NCI-H226 (cell line): ENCODE measurements at places on chromosomes 4 and X.

GRCh38 chr4:134622199-134622598 is 420.6 kb upstream of the PABPC4L start:
- DNase-seq: no peak

DNA sequence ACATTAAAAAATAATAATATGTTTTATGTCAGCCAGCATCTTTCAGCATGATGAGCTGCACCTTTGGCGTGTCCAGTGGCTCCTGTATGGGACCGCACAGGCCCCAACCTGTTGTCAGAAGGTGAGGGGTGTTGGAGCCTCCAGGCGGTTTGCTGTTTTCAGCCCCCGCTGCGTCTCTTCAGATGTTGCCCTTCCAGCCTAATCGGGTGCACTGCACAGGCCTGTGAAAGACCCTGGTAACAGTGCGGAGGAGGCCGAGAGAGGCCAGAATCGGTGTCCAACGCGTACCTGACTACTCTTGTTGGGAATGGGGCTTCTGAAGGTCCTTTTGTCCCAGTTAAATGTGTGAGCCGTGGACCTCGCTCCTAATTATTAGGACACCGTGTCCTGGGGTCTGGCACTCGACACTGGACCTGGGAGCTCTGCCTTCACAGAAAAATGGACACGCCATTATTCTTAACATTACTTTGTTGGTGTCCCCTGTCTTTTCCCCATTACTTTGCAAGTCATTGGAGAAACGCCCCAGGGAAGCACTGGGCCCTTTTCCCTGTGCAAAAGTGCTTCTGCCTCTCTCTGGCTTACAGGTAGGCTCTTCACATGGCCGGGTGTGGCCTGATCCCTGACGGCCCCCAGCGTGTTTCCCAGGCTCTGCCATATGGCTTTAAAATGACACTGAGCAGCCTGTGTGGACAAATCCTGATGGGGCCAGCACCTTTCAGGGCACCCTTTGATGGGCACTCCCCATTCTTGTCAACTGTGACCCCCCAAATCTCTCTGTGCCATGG is 51.2 kb downstream of the TBC1D14 start:
- DNase-seq: no peak

- no peak for DNase-seq
Observed at GRCh38 chr4:53508446-53508845, 82.8 kb downstream of the LNX1 start.

- DNase-seq: no peak
Observed at GRCh38 chr4:64388252-64388651, 21.0 kb downstream of the TECRL start.

- no peak for DNase-seq
Observed at GRCh38 chr4:52999626-53000025, 137.5 kb downstream of the RASL11B start.

DNA sequence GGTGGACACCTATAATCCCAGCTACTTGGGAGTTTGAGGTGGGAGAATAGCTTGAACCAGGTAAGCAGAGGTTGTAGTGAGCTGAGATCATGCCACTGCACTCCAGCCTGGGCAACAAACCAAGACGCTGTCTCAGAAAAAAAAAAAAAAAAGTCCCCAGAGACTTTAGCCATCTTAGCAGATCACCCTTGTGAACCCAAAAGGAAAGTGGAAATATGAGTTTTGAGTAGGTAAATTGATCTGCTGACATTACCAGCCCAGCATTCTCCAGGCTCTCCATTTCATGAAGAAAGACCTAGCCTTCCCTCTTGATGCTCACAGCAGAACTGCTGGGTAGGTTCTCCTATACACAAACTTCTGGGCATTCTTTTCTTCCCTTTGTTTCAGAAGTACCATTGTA is 24.5 kb upstream of the HNRNPD start:
- no peak for DNase-seq

DNA sequence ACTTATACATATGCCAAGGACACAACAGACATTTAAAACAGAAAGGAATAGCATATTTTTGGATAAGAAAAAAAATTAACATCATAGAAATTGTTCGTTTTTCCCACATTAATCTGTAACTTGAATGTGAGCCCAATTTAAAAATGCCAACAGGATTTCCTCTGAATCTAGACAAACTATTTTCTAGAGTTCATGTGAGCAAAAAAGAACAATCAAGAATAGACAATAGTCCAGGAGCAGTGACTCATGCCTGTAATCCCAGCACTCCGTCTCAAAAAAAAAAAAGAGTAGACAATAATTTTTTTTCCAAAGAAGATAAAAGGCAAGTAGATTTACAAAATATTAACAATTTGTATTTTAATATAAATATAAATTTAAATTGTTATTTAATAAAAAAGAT is 73.7 kb upstream of the DUSP21 start:
- no peak for DNase-seq

DNA sequence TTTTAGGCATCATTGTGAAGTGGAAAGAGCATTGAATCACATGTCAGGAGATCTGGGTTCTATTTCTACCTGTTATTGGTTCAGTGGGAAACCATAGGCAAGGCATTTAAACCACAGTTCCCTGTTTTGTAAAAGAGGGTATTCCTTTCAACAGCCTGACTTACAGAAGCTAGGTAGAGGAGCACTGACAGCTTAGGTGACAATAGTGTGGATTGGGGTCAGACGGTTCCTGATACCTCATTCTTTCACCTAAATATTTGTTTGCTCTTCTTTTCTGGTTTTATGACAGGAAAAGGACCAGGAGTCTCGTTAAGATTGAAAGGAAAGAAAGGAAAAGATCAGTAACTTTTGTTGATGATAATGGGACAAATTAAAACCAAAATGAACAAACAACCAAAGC is 15.9 kb upstream of the PDLIM5 start:
- no peak for DNase-seq

- no peak for DNase-seq
Observed at GRCh38 chr4:36304138-36304681, 22.8 kb downstream of the DTHD1 start.

GRCh38 chrX:79235899-79236298 is 91.4 kb downstream of the GPR174 start:
- DNase-seq: no peak

DNA sequence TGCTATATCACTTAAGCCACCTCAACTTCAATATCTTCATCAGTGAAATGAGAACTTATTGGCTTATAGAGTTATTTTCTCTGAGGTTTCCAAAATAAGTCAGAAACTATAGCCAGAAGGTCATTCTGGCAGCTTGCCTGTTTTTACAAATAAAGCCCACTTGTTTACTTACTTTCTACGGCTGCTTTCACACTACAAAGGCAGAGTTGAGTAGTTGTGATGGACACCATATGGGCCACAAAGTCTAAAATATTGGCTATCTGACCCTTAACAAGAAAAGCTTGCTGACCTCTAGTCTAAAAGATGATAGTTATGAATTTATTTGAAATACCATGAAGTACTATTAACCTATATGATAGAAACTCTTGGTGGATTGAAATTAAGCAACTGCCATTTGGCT is 67.3 kb upstream of the ATOH1 start:
- DNase-seq: no peak

DNA sequence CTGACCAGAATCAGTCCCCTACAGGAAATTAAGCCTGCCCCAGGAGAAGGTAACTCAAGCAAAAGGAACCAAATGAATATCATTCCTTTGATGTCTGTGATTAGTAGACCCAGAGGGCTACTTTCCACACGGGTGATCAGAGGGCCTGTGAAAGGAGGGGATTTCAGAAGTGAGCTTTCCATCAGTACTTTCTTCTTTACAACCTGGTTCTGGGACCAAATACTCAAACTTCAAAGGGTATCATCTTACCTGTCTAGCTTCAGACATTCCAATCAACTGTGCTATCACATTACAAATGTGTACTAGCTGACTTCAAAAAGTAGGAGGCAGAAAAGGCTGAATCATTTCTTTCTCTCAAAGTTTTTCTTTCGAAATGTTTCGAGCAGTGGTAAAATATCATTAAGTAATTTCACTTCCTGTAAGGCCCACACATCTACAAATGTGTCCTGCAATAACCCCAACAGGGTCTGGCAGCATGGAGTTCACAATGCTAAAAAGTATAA is 23.9 kb downstream of the ACSL4 start:
- peak; percentile 54 for DNase-seq

DNA sequence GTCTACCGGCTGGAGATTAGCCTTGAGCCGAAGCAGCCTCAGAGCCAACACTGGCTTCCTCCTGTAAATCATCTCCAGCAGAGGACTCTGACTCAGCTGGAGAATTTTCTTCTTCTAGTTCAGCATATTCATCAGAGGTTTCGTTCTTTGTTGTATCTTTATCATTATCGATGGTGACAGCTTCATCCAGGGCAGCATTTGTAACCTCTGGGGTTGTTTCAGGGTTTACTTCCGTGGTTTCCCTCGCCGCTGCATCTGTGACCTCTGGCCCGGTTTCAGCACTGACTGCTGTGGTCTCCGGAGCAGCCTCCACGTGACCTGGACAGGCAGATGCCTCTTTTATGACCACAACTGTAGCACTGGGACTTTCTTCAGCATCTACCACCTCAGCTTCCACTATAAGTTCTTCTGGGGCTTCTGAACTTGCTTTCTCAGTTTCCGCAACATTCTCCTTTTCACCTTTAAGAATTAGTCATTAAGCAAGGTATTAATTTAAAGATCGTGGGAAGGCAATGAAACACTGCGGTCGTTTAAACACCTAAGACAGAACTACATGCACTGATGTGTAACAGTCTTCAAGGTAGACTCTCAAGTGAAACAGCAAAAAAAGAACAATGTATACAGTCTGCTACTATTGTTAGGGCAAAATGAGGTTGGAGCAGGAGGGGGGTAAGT is 13.3 kb downstream of the MGARP start:
- DNase-seq: peak; percentile 36

DNA sequence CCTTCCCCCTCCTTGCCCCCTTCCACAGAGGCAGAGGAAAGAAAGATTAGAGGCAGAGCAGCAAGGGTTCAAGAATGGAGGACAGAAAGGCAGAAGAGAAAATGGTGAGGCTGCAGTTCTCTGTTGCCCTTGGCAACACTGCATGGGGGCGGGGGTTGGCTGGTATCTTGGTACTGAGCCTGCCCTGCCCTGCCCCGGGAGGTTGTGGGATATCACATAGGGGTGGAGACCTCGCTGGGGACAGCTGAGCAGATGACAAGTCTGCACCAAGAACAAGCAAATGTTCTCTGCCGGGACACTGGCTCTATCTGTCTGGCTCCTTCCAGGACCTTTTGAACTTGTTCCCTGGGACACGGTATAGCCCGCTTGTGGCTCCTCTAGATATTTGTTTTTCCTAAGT is 39.8 kb downstream of the NHS start:
- no peak for DNase-seq

GRCh38 chr4:182874304-182874751 is 42.9 kb downstream of the DCTD start:
- DNase-seq: no peak

- DNase-seq: no peak
Observed at GRCh38 chr4:25330905-25331808, 18.6 kb downstream of the ZCCHC4 start.

DNA sequence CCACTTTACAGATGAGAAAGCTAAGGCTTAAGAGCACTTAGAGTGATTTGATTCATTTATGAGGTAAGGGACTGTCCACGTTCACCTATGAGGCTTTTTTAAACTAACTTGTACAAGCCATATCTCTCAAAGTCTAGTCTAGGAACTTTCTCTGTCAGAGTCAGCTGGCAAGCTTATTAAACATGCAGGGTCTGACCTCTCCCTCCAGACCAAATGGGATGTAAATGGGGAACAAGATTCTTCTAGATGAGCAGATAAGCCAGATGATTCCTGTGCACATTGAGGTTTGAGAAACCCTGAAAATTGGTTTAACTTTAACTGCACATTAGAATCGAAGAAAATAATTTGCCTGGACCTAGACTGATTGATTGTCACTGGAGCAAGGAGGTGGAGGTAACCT is 160.0 kb upstream of the SPRY1 start:
- no peak for DNase-seq

DNA sequence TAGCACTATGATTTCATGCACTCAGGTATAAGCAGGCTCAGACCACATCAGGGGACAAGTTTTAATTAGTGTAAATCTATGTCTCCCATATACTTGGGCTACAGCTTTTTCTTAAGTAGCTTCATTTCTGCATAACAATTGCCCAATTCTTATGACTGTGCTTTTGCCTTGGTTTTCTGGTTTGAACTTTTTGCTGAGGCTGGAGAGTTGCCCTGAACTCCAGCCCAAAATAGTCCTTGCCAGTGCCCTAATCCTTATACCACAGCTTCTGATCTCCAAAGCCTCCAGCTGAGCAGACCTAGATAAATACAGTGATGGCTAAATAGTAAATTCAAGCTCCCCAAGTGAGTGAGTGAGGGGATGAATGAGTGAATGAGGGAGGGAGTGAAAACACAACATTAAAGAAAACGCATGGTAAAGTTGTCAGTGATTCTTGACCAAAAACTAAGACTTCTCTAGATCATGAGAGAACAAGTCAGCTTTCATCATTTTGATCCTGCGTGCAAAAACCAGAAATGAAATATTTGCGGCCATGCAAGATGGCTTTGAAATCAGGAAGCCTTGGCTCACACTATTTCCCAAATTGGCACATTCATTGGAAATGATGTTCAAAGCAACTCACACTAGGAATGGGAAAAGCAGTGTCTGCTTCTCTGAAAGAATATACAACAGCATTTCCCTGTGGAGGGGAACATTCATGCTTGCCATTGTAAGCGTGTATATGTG is 437.1 kb upstream of the CTSO start:
- DNase-seq: no peak

- DNase-seq: no peak
Observed at GRCh38 chr4:172858731-172859230, 309.8 kb upstream of the GALNT7 start.

- DNase-seq: no peak
Observed at GRCh38 chr4:17966312-17966711, 55.2 kb downstream of the LCORL start.

- no peak for DNase-seq
Observed at GRCh38 chr4:69092980-69093568, 3.2 kb upstream of the UGT2B7 start.

- DNase-seq: no peak
Observed at GRCh38 chrX:15696516-15696915, 31.9 kb upstream of the CLTRN start.

GRCh38 chr4:77036206-77036605 is 39.6 kb downstream of the CCNI start:
- no peak for DNase-seq

DNA sequence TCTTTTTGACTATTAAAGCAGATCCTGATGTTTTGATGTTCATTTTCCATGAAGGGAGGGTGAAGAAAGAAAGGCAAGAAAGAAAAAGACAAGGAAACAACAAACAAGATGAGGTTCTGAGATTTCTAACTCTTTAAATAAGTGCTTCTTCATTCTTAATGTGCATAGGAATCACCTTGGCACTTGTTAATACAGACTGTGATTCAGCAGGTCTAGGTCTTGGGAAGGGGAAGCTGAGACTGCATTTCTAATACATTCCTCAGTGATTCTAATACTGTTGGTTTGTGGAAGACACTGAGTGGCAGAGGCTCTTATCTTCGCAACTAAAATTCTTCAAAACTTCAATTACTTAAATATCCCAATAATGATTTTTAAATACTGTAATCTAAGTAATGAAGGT is 95.2 kb upstream of the NAP1L5 start:
- peak; percentile 42 for DNase-seq
